ENCODE measurements at places on chromosomes 1 and 21.

DNA sequence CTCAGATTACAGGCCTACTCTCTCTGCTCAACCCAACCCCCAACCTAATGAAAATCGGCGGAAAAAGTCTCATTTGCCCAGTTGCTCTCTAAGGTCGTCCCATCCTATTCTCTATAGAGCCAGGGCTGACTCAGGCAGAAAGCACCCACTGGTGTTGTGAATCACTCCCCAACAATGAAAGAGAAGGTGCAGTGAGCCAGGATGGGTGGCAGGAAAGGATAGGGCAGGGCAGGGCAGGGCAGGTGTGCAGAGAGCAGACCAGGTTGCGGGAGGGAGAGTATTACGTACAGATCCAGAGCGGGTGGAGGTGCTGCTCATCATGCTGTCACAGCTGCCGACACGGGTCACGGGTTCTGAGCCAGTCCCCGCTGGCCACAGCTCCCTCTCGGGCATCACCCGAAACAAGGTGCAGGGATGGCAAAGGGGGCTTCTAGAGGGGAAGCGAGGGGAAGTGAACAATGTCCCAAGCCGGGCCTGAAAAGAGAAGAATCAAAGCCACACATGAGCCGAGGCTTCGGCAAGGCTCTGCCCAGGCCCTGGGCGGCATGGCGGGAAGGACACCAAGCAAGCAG, 5.3 kb downstream of the C1orf116 start:
- DNase-seq: no peak

DNA sequence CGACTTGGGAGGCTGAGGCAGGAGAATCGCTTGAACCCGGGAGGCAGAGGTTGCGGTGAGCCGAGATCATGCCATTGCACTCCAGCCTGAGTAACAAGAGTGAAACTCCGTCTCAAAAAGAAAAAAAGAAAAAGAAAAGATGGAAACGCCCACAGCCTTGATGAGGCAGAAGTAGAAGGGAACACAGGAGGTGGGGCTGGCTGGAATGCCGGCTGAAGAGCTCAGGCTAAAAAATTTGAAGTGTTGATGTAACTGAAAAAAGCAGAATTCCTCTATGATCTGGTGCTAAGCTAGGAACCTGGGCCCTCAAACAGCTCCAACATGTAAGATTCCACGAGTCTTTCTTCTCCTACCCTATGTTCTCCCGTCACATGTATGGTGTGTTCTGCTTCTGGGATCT, 53.6 kb downstream of the SLC66A1 start:
- DNase-seq: no peak

DNA sequence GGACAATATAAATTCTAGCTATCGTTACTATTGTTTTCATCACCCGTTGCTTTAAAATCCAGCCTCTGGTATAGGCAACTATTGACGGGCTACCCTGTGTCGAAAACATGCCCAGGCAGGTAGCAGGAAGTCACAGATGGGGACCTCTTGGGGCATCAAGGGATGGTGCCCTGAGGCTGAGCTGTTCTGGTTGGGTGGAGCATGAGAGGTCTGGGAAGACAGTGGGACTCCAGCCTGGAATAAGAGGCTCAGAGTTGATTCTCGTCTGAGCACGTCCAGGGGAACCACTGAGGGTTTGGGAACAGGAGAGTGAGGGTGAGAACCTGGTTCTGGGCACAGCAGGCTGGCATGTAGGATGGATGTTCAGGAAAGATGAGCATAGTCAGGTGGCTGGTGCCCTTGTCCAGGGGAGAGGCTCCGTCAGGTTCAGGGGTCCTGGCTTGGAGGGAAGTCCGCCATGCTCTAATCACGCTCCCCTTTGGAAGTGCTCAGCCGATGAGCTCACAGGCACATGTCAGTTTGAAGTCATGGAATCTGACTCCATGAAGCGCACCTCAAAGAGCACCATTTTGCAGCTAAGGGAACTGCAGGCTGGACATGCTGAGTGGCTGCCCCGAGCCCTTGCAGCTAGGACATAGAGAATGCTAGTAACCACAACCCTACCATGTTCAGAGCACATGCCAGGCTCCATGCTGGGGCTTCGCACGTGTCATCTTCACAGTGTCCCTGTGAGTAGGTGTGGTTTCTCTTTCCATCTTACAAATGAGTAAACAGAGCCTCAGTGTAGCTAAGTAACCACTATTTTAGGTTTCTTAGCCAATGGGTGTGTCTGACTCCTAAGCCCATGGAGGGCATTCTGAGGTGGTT, 21.0 kb downstream of the PCSK9 start:
- DNase-seq: peak; percentile 33

- DNase-seq: no peak
Observed at GRCh38 chr1:8965121-8965820, 19.6 kb downstream of the CA6 start.

- DNase-seq: peak; percentile 84
Observed at GRCh38 chr1:229035054-229035747, 235.7 kb upstream of the RAB4A start.

GRCh38 chr1:8396083-8396785, 78.3 kb downstream of the SLC45A1 start:
- no peak for DNase-seq

DNA sequence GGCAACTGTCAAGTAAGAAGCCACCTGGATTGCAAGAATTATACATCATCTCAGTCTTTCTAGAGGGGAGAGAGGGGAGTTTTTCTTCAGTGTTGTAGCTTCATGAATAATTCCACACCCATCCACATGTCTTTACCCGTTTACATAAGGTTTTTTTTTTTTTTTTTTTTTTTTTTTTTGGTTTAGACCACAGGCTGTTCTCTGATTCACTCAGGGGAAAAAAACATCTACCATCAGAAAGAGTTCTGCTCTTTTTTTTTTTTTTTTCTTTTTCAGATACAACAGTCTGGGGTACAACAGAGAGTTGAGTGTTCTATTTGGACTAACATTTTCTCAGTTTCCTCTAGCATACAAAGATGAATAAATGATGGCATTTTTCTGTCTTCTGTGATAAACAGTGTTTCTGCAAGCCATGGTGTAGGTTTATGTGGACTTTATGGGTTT, 4.9 kb upstream of the KIF14 start:
- DNase-seq: peak; percentile 77

GRCh38 chr1:29789221-29789909, 553.0 kb downstream of the PTPRU start:
- DNase-seq: no peak

GRCh38 chr1:3795453-3796214, 664 bp downstream of the LRRC47 start:
- DNase-seq: no peak

GRCh38 chr1:86140281-86140880, 16.2 kb downstream of the COL24A1 start:
- DNase-seq: no peak

- DNase-seq: peak; percentile 75
Observed at GRCh38 chr1:226444901-226445300, 37.0 kb upstream of the PARP1 start.

DNA sequence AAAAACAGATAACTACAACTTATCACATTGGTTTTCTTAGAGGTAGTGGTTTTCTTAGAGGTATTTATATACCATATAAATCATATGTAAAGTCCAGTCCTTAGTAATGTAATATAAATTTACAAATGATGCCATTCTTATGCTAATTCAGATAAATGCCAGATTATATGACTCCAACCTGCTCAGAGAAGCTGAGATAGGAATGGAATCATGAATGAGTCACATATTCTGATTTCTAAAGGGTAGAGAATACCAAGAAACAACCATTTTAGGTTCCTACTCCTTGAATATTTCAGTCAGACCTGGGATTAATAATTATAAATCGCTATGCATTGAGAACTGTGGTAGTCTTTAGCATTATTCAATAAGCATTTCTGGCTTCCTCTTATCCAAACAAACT, 760.1 kb upstream of the NEGR1 start:
- no peak for DNase-seq

DNA sequence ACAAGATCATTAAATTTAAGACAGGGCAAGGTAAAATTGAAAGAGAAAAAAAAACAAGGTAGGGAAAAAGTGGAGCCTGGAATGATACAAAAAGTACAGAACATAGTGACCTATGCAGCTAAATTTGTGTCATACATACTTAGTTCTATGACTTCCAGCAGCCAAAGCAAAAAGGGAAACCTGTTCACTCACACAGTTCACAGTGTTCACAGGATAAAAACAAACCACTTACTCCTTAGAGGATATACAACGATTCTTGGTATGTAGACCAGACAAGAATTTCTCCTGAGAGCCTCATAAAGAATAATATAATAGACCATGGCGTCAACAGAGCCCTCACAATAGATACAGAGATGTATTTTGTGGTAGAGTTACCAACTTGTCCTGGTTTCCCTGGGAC, 27.5 kb downstream of the COA7 start:
- DNase-seq: no peak

DNA sequence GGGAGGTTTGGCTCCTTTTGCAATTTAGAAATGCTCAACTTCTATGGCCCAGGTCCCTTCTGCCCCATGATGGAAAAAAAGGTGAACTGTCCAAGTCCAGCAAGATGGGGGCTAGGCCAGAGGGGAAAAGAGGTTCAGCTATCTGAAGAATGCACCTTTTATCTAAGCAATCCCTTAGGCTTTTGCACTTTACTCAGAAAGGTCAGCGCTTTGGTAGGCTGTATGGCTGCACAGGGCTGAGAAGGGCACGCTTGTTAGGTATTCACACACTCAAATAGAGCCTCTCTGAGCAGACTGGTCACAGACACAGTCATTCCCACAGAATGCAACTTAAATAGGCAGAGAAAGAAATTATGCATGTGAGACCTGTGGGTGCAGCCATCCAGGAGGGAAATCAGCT, 31.0 kb downstream of the KANK4 start:
- no peak for DNase-seq

- no peak for DNase-seq
Observed at GRCh38 chr1:4599521-4599920, 54.9 kb upstream of the AJAP1 start.
